ENCODE measurements at places on chromosomes 1 and 21.

- DNase-seq = no peak
Observed at GRCh38 chr1:200253774-200254495, 155.9 kb downstream of the ZNF281 start.

GRCh38 chr1:11620405-11620804, 33.8 kb downstream of the FBXO2 start:
- DNase-seq = no peak

DNA sequence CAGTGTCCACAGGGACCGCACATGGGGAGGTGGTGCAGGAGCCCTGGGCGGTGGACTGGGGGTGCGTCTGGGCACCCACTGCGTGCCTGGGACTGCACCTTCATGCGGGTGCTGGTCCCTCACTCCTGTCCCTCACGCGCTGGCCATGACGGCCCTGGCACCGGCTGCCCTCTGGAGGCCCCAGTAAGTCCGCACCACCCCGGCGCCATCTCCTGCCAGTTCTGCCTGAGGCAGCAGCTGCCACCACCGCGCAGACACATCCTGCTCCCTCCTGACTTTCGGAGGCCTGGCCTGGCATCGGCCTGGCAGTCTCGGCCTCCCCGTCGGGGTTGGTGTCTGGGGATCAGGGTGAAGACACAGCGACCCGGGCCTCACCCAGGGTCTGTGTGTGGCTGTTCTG, 64.8 kb downstream of the MORN1 start:
- no peak for DNase-seq

DNA sequence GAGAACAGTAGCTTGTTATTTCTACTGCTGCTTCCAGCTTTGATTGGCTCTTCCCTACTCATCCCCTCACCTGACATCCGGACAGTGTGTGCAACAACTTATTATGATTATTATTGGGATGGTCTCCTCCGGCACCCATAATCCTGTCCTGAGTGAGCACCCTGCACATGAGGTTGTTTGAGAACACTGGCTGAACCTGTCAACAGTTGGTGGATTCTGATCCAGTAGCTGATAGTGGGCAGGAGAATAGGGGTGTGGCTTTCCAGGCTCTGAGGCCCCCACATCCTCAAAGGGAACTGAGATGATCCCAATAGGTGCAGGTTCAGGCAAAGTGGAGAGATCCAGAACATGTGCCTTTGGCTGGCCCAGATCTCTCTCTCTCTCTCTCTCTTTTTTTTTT, 60.5 kb downstream of the RUNX1 start:
- no peak for DNase-seq

GRCh38 chr21:45317398-45318145, 29.9 kb upstream of the POFUT2 start:
- DNase-seq = no peak

GRCh38 chr1:35768350-35769187, 1.2 kb downstream of the CLSPN start:
- no peak for DNase-seq

DNA sequence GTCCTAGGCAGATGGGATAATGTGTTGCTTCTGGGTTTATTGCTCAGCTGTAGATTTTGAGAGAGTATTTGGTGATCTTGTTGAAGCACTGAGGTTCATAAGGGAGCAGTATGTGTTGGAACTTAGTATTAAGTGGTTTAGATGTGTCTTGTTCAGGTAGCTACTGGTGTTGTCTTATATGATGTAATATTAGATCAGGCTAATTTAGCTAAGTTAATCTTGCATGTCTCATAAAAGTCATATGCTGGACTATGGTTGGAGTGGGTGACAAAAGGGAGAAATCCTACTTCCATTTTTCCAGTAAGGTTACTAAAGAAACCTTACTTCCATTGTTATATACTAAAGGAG, 196.4 kb downstream of the CLEC20A start:
- DNase-seq = no peak

DNA sequence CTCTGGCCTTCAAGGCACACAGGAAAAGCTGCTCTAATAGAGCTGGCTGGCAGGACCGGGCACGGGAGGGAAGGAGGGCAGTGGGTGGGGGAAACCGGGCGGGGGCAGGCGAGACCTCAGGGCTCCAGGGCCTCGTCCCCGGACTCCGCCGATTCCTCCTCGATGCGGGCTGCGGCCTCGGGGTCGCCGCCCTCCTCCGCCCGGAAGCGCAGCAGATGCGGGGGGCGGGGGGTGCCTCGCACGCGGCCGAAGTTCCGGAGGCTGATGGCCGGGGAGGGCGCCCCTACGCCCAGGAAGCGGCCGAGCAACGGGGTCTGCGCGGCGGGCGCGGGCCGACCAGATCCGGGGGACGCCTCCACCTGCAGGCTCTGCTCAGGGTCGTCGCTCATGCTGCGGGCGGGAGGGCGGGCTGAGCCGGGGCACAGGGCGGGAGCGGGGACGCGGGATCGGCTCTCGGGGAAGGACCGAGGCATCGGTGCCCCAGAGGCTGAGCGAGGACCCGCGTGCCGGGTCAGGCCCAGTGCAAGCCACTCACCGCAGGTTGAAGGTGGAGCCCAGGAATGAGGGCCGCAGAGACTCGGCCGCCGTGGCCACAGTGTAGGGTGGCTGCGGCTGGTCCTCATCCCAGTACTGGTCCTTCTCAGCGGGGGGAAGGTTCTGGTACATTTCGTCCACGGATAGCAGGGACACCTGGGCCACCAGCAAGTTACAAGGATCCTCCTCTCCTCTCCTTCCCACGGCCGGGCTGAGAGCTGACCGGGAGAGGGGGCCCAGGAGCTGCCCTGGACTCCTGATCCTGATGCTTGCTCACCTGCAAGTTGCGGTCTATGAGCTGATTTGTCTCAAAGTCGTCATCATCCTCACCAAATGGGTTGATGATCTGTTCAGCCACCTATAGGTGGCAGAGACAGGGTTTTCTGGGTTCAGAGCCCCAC, 3.6 kb downstream of the BEST4 start:
- no peak for DNase-seq

DNA sequence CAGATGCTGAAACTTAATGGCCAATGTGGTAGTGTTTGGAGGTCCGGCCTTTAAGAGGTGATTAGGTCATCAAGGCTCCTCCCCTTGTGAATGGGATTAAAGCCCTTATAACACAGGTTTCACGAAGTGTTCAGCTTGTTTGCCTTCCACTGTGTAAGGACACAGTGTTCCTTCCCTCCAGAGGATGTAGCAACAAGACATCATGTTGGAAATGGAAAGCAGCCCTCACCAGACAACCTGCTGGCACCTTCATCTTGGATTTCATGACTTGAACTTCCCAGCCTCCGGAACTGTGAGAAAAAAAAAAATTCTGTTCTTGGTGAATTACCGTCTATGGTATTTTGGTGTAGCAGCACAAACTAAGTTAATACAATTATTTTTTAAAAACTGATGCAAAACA, 613.8 kb downstream of the KIF26B start:
- no peak for DNase-seq

GRCh38 chr1:44108241-44108640, 10.4 kb upstream of the KLF17 start:
- no peak for DNase-seq

- no peak for DNase-seq
Observed at GRCh38 chr21:43984905-43985689, 27.0 kb upstream of the TRAPPC10 start.

- no peak for DNase-seq
Observed at GRCh38 chr1:20987831-20988825, 188.6 kb downstream of the EIF4G3 start.

DNA sequence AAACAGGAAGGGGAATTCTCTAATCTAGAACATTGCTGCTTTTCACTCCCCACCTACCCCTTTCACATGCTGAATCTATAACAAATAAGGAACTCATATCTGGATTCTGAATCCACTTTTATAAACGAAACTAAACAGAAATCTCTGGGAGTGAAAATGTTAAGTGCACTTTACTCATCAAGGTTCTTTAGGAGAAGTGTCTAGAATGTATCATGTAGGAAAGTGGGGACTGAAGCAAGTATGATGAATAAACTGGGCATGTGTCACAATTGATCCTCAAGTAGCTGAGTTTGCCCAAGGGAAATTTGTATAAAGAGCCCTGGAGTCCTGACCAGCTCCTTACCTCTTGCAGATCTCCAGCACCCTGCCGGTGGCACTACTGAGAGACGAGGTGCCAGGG, 19.8 kb downstream of the AVPR1B start:
- no peak for DNase-seq

GRCh38 chr1:25992689-25993171, 5.1 kb downstream of the PAFAH2 start:
- no peak for DNase-seq

DNA sequence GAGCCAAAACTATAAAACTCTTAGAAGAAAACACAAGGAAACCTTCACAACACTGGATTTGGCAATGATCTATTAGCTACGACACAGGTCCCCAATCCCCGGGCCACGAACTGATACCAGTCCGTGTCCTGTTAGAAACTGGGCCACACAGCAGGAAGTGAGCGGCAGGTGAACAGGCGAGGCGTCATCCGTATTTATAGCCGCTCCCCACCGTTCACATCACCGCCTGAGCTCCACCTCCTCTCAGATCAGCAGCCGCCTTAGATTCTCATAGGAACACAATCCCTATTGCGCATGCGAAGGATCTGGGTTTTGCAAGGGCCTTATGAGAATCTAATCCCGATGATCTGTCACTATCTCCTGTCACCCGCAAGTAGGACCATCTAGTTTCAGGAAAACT, 11.9 kb downstream of the TFB2M start:
- DNase-seq = no peak

GRCh38 chr21:20253261-20253660, 744.9 kb upstream of the NCAM2 start:
- DNase-seq = no peak

GRCh38 chr21:45994086-45994661, 12.6 kb downstream of the COL6A1 start:
- no peak for DNase-seq

- DNase-seq = no peak
Observed at GRCh38 chr1:247210062-247210375, 38.2 kb upstream of the ZNF124 start.

DNA sequence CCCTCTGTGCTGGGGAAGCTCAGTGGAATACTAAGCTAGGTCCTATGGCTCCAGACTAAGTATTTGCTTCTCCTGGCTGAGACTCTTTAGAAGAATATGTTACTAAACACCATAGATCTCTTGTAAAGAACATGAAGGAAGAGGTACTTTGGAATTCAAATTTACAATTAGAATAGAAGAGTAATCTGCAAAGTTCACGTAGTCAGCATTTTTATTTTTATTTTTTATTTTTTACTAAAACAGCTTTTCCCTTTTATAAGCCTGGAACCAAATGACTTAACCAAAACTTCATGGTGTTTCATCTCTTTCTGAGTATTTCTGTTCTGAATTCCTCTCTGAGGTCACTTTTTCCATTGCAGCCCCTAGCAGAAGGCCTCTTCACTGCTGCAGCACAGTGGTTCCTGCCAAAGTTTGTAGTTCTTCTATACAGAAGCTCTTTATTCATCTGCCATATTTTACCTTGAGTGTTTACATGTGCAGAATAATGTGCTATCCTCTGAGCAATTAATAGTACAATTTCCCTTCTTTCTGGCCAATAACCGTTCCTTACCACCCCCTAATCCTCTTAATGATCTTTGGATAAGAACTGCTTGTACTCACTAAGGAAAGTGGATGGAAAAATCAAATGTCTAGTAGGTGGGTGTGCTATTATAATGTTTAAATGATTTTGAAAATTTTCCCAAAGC, 27.2 kb downstream of the TSEN15 start:
- no peak for DNase-seq

GRCh38 chr1:227541129-227541528, 22.2 kb upstream of the ZNF678 start:
- DNase-seq = no peak

DNA sequence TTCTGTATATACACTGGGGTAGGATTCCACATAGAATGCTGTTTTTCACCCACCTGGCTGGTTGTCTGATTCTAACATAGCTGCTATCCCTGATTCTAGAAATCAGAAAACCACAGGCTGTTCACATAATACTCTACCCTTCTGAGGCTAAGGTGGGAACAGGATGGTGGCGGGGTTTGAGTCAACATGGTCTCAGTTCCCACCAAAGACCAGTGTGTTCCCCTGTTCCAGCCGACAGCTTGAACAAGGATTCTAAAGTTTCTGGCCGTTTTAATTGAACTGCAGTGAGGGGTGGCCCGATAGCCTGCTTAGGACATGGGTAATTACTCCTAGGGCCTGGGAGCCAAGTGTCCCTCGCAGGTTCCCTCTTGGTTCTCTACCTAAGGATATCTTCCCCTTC, 38.4 kb downstream of the PEX14 start:
- no peak for DNase-seq

- DNase-seq = no peak
Observed at GRCh38 chr1:65965112-65965996, 172.7 kb downstream of the PDE4B start.

- DNase-seq = no peak
Observed at GRCh38 chr1:917076-917459, 6.7 kb upstream of the SAMD11 start.

DNA sequence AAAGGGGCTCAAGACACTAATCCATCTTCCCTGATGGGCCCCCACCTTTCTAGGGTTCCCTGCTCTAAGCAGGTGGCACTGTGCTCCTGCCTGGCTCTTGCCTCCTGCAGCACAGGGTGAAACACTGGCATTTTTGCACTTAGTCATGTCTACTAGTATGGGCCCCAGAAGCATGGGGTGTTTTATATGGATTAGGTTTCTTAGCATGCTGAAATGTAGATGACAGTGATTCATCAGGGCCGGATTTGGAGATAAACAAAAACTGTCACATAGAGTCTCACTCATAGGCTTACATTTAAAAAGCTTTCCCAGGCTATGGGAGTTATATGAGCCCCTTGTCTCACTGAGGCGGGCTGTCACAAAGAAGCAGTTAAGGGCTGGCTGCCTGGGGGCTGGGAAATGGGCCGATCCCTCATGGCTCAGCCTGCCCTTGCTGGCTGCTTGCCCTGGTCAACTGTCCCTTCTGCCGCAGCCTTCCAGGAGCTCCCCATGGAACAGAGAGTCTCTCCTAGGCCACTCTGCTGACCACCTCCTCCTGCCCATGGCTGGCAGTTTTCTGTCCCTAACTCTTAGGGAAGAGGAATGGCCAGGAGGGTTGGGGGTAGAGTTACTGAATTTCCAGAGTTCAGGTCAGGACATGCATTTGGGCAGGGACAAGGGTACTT, 6.5 kb downstream of the GALNT2 start:
- no peak for DNase-seq

DNA sequence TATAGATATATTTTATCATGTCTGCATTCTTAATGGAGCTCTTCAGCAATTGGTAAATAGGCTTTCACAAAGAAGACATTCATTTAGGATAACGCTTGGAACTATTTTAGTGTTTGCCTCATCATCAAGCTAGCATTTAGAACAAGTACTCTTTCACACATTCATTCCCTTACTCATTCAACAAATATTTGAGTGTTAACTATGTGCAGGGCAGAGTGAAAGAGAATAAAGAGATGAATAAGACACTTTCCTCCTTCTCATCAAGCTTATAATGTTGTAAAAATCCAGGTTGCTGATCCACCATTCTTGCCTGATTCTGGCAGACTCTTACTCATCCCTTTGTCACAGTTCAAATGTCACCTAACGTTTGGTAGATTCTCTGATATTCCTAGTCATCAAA, 386.3 kb upstream of the BEND5 start:
- DNase-seq = no peak

- no peak for DNase-seq
Observed at GRCh38 chr1:225748529-225748928, 29.1 kb upstream of the SRP9 start.

GRCh38 chr1:29636936-29637335, 400.6 kb downstream of the PTPRU start:
- no peak for DNase-seq

Measured in NCI-H187 (cell line).